ENCODE measurements at places on chromosomes 4 and X.
A peak's percentile ranks its signal among the peaks of the same experiment; 100 is the strongest.

DNA sequence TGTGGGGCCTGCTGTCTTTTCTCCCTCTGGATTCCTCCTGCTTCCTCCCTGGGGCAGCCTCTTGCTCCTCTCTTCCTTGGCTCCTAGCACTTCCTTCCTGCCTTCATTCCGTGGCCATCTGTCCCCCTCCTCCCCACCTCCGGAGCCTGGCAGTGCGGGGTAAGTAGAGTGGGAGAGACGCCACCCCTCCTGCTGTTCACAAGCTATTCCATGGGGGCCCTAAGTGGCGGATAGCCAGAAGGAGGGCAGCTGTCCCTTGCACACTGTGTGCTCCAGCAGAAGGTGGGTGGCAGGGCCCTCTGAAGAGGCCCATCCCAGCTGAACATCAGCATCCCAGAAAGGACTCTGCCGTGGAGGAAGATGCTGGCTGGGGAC, 27.4 kb downstream of the CCNQ start:
- DNase-seq: no peak

DNA sequence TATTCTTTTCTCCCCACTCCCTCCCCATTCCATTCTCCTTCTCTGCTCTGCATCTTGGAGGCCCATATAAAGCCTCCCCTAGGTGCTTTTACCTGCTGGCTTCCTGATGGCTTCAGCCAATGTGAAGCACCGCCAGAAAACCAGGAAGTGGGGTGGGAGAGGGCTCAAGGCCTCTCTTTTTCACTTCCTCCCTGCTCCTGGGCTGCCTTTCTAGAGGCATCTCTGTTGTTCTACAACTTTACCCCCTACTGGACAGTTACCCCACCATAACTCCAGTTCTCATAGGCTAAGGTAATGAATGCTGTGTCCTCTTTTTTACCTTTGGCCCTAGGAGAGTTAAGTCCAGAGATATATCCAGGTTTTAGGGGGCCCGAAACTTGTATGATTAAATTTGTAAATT, 62.4 kb upstream of the PPARGC1A start:
- no peak for DNase-seq

DNA sequence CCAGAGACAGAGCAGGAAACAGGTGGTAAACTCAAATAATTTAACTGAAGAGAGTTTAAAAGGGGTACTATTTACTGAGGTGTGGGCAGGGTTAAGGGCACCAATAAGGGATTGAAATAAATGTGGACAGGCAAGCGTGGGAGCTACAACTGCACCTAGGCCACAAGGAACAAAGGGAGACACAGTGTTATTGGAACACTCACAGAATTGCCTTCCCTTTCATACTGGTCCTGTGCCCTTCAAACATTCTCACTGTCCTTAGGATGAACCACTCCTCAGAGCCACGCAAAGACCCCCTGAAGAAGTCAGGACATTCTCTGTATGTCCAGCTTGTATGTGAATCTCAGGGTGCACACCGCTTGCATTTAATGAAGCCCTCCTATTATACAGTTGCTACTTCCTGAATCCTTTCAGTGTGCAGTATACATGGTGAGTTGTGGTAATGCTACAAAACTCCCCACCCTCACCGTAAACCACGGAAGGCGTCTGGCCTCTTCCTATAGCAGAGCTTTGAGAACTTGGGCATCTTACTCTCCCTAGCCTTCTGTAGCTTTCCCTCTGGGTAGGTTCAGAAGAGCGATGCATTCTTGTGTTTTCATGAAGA, 9.6 kb upstream of the MRPL1 start:
- peak; percentile 59 for DNase-seq

DNA sequence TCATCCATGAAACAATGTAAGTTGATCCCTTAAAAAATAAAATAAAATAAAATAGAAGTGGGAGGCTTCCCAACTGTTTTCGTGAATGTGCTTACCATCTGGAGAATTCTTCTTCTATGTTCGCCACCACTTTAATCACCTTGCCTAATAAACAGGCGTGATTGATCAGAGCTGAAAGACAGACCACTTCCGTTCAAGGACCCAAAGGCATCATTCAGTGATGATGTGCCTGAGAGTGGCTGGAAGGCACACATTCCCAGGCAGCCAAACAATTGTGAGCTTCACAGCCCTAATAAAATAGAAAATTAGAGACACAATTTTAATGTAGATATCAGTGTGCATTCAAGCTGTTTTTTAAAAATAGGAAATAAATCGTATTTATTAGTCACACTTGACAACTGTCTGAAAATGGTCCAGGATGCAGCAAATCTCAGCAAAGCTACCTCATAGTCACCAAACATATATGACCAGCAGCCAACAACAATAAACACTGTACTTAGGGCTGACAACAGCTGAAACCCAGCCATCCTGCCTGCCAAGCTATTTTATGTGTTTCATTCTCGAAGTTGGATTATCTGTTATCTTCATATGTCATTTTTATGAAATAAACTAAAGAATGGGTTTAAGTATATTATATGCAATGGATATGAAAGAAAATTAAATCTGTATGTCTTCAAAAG, 163.2 kb upstream of the FAM9B start:
- DNase-seq: no peak

- peak; percentile 4 for DNase-seq
Observed at GRCh38 chrX:107713203-107713542, 62.4 kb downstream of the TSC22D3 start.

DNA sequence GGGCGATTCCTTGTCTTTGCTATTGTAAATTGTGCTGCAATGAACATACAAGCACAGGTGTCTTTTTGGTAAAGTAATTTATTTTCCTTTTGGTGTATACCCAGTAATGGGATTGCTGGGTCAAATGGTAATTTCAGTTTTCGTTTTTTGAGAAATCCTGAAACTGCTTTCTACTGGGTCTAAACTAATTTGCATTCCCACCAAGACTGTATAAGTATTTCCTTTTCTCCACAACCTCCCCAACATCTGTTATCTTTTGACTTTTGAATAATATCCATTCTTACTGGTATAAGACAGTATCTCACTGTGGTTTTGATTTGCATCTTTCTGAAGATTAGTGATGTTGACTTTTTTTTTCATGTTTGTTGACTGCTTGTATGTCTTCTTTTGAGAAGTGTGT, 2506.0 kb downstream of the PCDH7 start:
- no peak for DNase-seq

- no peak for DNase-seq
Observed at GRCh38 chr4:184668511-184669114, 19.1 kb downstream of the PRIMPOL start.

- DNase-seq: no peak
Observed at GRCh38 chr4:176271749-176272148, 2.7 kb upstream of the ASB5 start.

DNA sequence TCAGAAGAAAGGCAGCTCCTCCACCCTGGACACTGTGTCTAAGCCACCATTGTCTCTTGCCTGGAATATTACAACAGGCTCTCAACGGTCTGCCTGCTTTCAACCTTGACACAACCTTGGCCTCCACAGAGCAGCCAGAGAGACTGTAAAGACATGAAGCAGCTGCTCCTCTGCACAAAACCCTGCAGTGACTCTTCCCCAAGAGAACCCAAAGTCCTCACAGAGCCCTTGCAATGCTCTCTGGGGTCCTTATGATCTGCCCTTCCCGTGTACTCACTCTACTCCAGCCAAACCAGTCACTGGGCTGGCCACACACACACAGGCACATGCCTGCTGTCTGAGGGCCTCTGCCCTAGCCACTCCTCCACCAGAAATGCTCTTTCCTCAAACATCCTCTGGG, 75.9 kb upstream of the CPEB2 start:
- DNase-seq: no peak

DNA sequence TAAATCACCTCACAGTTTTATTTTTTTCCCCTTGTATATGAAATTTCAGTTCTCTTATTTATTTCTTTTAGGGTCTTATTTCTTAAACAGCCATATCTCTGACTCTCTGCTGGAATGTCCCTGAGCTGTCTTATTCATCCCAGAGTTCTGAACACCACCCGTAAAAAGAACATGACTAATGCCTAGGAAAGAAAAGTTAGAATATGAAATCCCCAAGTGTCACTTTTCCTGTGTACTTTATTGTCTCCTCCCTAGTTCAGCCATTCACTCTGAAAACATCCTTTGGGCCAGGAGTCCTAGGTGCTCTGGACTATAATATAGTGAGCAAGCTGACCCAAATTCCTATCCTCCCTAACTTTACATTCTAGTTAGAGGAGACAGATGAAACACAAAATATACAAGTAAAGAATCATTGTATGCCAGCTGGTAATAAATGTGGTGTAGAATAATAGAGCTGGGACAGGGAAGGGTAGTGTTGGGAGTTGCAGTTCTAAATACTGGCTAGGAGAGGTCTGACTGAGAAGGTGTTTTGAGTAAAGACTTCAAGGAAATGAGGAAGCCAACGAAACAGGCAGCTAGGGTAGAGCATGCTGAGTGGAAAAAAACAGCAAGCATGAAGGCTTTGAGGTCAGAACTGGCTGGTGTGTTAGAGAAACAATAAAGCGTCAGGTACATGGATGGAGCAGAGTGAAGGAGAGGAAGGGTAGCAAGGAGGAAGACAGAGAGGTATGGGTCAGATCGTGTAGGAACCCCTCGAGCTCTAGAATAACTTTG, 40.6 kb upstream of the FTHL17 start:
- no peak for DNase-seq
